ENCODE measurements at places on chromosomes 3 and 15. TPM values are rescaled to one million over a fixed set of nuclear protein-coding genes. Genes with fewer than 3 reads are reported as not detected.

The CIDEC gene
- not detected for total RNA-seq

The OXTR gene
- 0.32 TPM for total RNA-seq

The GABPB1 gene
- 39.9 TPM for total RNA-seq

The MYRIP gene
- 0.16 TPM for total RNA-seq

The SEMA5B gene
- not detected for total RNA-seq

The TMA7 gene
- 256 TPM for total RNA-seq

The EFCC1 gene
- total RNA-seq: under 0.01 TPM

The POLQ gene
- 1.9 TPM for total RNA-seq

The CAPN3 gene
- 1.7 TPM for total RNA-seq

The LNP1 gene
- 3.9 TPM for total RNA-seq

All from bronchial smooth muscle cell (primary cell).